Fibroblast of skin of left quadriceps (primary cell): ENCODE measurements at places on chromosomes 3 and 15.

DNA sequence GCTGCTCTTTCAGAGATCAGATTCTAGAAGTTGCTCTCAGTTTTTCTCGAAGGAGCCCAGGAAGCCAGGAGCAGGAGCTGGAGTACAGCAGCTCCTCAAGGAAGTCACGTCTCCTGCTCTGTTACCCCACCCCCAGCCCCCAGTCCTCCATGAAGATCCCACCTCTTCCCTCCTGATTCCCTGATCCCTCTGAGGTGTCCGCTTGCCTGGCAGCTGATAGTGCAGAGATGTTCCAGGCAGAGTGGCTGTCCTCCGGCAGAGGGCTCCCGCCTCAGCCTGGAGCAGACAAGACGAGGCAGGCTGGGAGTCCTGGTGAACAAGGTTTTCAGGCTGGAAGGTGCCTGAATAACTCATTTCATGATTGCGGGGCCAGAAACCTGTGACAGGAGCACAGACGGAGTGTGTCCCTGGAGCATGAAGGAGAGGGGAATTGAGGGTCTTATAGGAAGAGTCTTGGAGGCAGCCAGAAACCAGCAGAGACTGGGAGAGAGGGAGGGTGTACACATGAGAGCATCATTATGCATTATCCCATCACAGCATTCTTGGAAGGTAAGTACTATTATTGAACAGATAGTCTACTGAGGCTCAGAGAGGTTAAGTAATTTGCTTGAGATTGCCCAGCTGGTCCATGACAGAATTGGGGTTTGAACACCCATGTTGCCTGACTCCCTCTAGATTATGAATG, 1.2 kb downstream of the HRH1 start:
- DNase-seq = peak; percentile 79

DNA sequence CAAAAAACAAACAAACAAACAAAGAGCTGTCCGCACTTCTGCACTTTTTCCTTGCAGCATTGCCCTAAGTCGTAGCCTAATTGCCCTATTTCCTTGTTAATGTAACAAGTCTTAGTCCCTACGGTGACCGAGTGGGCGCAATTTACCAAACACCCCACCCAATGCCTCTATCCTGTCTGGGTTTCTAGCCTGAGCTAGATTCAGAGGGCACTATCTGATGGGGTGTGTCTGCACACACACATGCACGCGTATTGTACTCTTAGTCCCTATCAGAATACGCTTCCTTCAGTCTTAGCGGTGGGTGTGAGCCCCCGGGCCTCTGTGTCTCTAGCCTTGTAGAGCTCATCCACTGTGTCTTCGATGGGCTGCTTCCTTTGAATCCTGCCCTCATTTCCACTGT, 125.9 kb upstream of the DLG1 start:
- DNase-seq = no peak

GRCh38 chr3:50525987-50526386, 22.6 kb upstream of the CACNA2D2 start:
- peak; percentile 4 for DNase-seq

GRCh38 chr3:122941228-122942206, 86.0 kb downstream of the SEMA5B start:
- DNase-seq = no peak

DNA sequence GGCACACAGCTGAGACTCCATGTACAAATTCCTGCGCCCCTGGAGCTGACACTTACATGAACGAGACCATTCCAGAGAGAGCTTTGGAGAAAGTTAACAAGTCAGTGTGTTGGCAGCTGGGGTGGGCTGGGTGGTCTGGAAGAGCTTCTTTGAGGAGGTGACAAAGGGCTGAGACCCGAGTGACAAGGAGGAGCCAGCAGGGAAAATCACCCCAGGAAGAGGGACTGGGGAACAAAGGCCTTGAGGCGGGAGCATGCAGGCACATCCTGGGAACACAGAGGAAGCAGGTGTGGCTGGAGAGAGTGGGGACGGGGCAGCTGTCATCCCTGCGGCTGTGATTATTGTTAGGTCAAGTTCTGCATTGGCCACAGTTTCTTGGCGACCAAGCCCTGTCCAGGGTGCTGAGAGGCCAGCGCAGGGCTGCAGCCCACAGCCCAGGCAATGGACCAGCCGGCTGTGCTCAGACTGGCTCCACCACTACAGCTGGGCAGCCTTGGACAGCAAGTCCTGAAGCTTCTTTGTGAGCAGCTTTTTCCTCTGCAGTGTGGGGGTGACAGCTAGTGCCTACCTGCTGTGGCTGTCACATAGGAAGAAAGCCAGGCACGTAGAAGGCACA, 34.2 kb upstream of the PRR23E start:
- no peak for DNase-seq

- no peak for DNase-seq
Measured at GRCh38 chr3:71634671-71635070, 51.1 kb upstream of the FOXP1 start.

GRCh38 chr15:69701198-69701597, 248.6 kb downstream of the RPLP1 start:
- no peak for DNase-seq

GRCh38 chr3:119351581-119351980, 57.4 kb downstream of the ARHGAP31 start:
- no peak for DNase-seq
